T-helper 17 cell (primary cell): ENCODE measurements at places on chromosomes 1 and 21.

GRCh38 chr1:77632216-77632615 lies 50.2 kb downstream of the ZZZ3 start:
- DNase-seq: no peak

GRCh38 chr1:46020010-46020409 lies 112.4 kb downstream of the PIK3R3 start:
- no peak for DNase-seq

- DNase-seq: no peak
Measured at GRCh38 chr1:36890776-36891175, 143.5 kb downstream of the GRIK3 start.

DNA sequence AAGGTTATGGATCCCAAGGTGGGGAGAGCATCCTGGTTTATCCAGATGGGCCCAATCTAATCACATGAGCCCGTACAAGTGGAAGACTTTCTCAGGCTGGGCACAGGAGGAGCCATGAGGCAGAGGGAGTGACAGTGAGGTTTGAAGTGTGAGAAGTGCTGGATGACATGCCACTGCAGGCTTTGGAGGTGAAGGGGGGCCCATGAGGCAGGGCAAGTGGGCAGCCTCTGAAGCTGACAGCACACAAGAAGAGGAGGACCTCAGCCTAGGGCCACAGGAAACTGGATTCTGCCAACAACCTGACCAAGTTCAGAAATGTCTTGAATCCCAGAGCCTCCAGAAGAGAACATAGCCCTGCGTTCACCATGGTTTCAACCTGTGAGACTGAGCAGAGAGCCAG lies 311.6 kb downstream of the DISC1 start:
- DNase-seq: no peak

DNA sequence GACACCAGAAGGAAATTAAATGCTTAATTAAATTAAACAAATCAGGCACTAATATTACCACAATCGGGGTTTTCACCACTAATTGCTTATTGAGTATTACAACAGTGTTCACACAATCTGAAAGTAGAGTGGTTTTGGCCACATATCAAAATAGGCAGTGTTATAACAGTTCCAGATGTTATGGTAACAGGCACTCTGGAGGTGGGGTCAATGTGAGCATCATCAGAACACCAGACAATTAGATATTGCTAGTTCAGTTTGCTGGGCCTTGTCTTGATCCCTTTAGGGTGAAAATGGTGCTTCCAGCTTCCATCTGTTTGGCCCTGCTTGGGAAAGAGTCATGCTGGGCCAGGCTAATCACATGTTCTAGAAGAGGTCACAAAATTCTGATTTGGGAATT lies 14.5 kb upstream of the DDAH1 start:
- no peak for DNase-seq

DNA sequence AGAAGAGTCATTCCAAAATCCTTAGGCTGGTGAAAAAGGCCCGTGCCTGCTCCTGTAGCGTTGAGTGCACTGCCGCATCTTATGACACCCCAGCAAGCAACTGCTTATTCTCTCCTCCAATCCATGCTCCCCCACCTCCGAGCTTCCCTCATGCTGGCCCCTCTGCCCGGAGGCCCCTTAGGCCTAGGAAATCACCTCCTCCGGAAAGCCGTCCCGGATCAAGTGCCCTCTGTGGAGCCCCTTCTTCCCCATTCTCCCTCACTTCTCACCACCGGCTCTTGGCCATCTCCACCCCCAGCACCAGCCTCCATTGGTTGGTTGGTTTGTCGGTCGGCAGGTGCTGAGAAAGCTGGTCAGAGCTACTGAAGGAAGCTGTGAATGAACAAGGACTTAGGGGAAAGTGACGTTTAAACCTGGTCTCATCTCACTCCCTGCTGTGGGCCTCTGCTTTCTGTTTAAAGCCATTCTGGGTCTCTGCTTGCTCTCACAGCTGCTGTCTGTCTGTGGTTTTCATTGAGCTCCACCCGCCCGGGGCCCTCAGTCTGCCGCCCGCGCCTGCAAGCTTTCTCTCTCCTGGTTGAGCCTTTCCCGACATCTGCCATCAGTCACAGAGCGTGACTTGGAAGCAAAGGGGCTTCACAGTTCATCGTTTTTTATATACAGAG lies 122.2 kb downstream of the KCNN3 start:
- no peak for DNase-seq

DNA sequence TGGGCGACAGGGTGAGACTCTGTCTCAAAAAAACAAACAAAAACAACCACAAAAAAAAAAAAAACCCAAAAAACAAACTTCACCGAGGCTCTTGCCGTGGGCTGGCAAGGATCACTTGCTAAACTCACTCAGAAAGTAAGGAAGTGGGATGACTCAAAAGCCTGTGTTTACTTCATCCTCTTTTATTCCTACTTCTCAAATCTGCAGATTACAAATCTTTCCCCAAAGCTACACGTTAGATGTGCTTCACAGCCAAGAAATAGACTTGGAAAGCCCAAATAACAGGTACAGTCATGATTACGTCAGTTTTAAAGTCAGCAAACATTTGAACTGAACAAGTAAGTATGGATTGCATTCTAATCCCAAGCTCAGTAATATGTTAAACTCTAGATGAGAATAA lies 359.3 kb downstream of the ADGRL2 start:
- no peak for DNase-seq

DNA sequence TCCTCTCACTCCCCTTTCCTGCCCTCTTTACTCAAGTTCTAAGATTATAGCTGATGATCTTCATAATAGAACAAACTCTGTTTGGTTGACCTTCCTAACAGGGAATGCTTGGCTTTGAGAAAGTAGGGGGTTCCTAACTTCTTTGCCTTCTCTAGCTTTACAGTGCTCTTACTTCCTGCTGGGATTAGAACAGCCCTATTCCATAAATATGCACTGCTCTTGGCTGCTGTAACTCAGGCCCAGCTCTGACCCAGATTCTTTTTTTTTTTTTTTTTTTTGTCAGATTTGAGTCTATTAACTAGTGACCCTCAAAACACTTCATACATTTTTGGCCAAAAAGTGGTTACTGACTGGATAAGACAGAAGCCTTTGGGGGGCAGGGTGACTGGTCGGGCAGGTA lies 39.4 kb upstream of the PIGV start:
- no peak for DNase-seq

GRCh38 chr1:190258003-190258402 lies 219.7 kb downstream of the BRINP3 start:
- no peak for DNase-seq

- DNase-seq: no peak
Measured at GRCh38 chr1:64839732-64840405, 95.0 kb downstream of the RAVER2 start.

DNA sequence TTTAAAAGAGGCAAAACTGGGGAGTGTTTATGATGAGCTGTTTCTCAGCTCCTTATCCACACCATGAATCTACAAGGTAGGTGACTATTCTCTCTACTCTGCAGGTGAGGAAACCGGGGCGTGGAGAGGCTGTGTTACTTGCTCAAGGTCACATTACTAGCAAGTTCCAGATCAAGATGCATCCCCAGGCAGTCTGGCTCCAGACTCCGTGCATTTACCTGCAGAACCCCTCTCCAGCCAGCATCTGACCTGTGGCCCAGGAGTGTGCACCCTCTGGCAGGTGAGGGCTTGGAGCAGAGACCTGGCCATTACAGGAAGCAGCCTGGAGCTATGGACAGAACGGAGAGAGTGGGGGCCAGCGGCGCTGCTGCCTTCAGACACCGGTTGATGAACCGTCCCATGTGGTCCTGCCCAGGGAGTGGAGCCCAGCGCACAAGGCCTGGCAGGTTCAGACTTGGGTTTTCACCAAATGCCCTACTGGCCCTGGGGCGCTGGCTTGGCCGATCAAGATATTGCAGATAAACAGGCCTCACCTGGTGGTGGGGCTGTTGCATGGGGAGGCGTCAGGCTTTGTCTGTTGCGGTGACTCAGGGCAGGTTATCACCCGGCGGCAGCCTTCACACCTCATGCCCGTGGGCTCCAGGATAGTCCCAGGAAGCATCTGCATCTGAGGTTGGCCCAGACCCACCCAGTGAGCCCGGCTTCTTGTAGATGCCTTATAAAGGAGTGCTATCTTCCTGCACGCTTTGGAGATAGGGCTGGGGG lies 29.2 kb upstream of the WNT4 start:
- DNase-seq: no peak

GRCh38 chr1:32178380-32179192 lies 889 bp upstream of the TXLNA start:
- no peak for DNase-seq

DNA sequence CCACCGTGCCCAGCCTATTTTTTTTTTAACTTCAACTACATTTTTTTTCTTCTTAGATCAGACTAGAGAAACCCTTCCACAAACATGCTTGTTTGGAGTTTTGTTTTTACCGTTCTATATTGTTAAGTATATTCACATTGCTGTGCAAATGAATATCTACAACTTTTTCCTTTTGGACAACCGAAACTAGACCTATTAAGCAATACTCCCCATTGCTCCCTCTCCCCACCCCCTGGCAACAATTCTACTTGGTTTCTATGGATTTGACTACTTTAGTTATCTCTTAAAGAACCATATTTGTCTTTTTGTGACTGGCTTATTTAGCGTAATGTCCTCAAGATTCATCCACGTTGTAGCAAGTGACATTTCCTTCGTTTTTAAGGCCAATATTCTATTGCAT lies 19.1 kb downstream of the ETNK2 start:
- DNase-seq: no peak

- DNase-seq: no peak
Measured at GRCh38 chr1:40306296-40306695, 10.8 kb downstream of the COL9A2 start.

- DNase-seq: no peak
Measured at GRCh38 chr21:35351434-35351833, 302.3 kb upstream of the RUNX1 start.

DNA sequence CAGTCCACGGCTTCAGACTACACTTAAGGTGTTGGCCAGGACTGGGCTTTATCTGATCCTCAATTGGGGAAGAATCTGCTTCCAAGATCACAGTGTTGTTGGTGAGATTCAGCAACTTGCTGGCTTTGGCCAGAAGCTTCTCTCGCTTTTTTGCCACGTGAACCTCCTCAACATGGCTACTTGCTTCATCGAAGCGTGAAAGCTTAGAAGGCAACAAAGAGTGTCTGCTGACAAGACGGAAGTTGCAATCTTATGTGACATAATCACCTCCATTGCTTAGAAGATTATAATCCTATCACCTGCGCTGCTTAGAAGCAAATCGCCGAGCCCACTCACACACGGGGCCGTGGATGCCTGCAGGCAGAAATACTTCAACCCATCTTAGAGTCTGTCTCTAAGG lies 10.4 kb upstream of the ITPKB start:
- no peak for DNase-seq

GRCh38 chr1:147185432-147185831 lies 13.2 kb upstream of the PRKAB2 start:
- DNase-seq: no peak

GRCh38 chr1:67952071-67952470 lies 98.4 kb downstream of the DIRAS3 start:
- no peak for DNase-seq

GRCh38 chr21:35257413-35257812 lies 208.3 kb upstream of the RUNX1 start:
- no peak for DNase-seq

DNA sequence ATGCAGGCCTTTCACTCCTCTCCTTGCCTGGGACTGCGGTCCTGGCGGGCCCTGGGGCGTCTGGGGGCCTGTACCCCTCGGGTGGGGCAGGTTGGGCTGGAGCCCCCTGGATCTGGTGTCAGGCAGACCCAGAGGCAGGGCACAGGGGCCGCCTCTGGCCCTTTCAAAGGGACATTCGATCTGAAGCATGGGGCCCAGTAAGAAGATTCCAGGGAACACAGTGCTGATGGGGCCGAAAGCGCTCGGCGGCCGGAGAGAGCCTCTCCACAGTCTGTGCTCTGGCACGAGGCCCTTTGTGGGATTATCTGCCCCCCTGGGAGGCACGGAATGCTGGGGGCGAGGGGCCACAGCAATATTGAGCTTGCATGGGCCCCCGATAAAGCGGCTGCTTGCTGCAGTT lies 15.2 kb downstream of the PRDM16 start:
- no peak for DNase-seq

GRCh38 chr21:35942211-35943144 lies 117.8 kb downstream of the SETD4 start:
- no peak for DNase-seq

- DNase-seq: no peak
Measured at GRCh38 chr21:39079617-39080016, 103.6 kb downstream of the PSMG1 start.

DNA sequence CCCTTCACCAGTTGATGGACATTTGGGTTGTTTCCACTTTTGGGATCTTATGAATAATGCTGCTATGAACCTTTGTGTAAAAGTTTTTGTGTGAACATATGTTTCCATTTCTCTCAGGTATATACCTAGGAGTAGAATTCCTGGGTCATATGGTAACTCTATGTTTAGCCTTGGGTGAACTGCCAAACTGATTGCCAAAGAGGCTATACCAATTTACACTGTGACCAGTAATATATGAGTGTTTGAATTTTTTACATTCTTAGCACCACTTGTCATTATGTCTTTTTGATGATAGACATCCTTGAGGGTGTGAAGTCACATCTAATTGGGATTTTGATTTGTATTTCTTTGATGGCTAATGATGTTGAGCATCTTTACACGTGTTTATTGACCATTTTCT lies 290.1 kb downstream of the DUSP10 start:
- DNase-seq: no peak

DNA sequence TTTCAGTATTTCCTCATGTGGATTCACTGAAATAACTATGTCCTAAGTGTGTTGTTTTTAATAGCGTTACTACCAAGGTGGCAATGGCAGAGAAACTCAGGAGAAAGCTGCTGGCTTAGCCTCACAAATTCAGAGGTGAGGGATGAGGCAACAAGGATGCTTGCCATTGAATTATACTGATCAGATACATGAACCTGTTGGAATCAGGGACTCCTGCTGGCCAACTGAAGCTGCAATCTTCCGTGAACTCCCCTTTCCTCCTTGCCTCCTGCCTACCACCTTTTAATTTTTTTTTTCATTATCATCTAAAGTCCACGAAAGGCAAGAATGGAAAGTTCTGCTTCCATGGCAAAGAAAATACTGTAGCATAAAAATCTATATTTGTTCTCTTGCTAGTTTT lies 254.7 kb downstream of the NFIA start:
- DNase-seq: no peak

GRCh38 chr1:209743145-209743482 lies 12.7 kb upstream of the TRAF3IP3 start:
- no peak for DNase-seq

- no peak for DNase-seq
Measured at GRCh38 chr1:165763442-165763841, 5.2 kb downstream of the TMCO1 start.

DNA sequence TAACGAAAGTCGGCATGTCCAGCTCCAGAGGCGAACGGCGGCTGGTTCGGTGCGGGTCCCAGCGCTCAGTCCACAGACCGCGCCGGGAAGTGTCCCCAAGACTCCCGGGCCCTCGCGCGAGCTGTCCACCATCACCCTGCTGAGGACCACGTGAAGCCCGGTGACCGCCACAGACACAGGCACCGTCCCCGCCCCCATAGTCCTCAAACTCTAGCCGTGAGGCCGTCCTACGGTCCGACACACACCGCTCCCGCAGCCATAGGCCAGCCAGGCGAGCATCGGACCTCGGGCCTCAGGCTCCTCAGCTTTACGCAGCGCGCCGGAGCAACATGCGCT lies 535 bp downstream of the SETD4 start:
- DNase-seq: peak; percentile 15
